Lower lobe of right lung (tissue), 2 donors: ENCODE measurements at places on chromosomes 3 and 15. TPM values are rescaled to one million over a fixed set of nuclear protein-coding genes. Genes with fewer than 3 reads are reported as not detected.
A peak's percentile ranks its signal among the peaks of the same experiment; 100 is the strongest.

Gene ASB14
- 0.50 TPM for total RNA-seq

- no peak for DNase-seq
- H3K27me3 ChIP-seq = peaks cover 8% of the 10 kb centered on the region
- no peak overlapping the region for H3K27ac ChIP-seq
- H3K36me3 ChIP-seq = no peaks in the 10 kb centered on the region
- H3K4me1 ChIP-seq = peaks cover 22% of the 10 kb centered on the region
These were observed 12.6 kb upstream of the ADPGK start for GRCh38 chr15:72796210-72796514.

- no peaks in the 10 kb centered on the region for H3K36me3 ChIP-seq
- no peak overlapping the region for H3K27ac ChIP-seq
- DNase-seq = no peak
- no peaks in the 10 kb centered on the region for H3K27me3 ChIP-seq
- no peaks in the 10 kb centered on the region for H3K4me1 ChIP-seq
These were observed 109.7 kb downstream of the UBE2E2 start for GRCh38 chr3:23312866-23313265.

Gene CSPG4
- 15.0 TPM for total RNA-seq

- no peaks in the 10 kb centered on the region for H3K4me1 ChIP-seq
- H3K27me3 ChIP-seq = no peaks in the 10 kb centered on the region
- H3K4me3 ChIP-seq = no peak overlapping the region
- no peak overlapping the region for H3K27ac ChIP-seq
- no peaks in the 10 kb centered on the region for H3K36me3 ChIP-seq
These were observed 38.3 kb downstream of the FAM43A start for GRCh38 chr3:194723846-194724618.

Gene LMOD3
- total RNA-seq = 0.12 TPM

DNA sequence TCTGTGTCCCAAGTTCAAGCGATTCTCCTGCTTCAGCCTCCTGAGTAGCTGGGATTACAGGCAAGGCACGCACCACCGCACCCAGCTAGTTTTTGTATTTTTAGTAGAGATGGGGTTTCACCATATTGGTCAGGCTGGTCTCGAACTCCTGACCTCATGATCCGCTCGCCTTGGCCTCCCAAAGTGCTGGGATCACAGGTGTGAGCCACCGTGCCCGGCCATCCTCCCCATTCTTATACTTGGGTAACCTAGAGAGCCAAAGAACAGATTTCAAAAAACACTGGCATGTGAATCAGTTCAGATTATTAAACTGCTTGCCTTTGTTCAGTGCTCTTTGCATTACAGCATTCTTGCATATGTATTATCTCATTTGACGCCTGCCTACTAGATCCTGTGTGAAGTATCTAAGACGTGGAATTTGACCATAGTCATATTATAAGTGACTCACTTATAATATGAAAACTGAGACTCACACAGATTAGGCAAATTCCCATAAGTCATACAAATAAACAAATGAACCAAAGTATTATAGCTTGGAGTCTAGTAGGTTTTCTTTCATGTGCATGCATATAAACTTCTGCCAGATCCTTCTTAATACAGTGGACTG, 123.5 kb downstream of the UNC13C start:
- H3K27me3 ChIP-seq = no peaks in the 10 kb centered on the region
- no peak overlapping the region for H3K27ac ChIP-seq
- H3K36me3 ChIP-seq = no peaks in the 10 kb centered on the region
- no peak for DNase-seq
- no peaks in the 10 kb centered on the region for H3K4me1 ChIP-seq

- no peaks in the 10 kb centered on the region for H3K36me3 ChIP-seq
- H3K4me3 ChIP-seq = no peak overlapping the region
- no peak for DNase-seq
These were observed 11.7 kb upstream of the WNT7A start for GRCh38 chr3:13891492-13892073.

- peaks cover 49% of the 10 kb centered on the region for H3K27me3 ChIP-seq
- H3K27ac ChIP-seq = no peak within 1 kb of the TSS
- H3K4me3 ChIP-seq = peak within 1 kb of the TSS; percentile 57
- peaks cover 16% of the 10 kb centered on the region for H3K4me1 ChIP-seq
- no peak for DNase-seq
These were observed at the start of gene SLC6A20 for GRCh38 chr3:45795882-45796765. TSS of gene SLC6A20 (minus strand) at chr3:45796536. CDS start at chr3:45796419, 117 bp downstream.

DNA sequence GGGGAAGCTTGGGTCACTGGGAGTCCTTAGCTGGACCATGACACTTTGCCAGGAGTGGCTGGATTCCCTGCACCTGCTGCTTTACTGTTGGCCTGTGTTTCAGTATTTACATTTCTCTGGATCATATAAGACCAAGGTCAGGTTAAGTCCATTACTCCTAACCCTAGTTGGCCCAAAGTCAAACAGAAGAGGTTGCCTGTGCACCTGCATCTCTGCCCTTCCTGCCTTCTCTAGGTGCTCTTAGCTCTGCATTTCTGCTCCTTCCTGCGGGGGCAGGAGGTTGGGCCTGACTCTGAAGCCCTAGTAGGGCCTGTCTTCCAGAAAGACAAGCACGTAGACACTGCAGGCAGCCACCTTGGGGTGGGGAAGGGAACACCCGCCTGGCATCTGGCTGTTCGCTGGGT, 124.3 kb downstream of the RPLP1 start:
- DNase-seq = no peak
- H3K36me3 ChIP-seq = no peaks in the 10 kb centered on the region
- no peaks in the 10 kb centered on the region for H3K4me1 ChIP-seq
- H3K27ac ChIP-seq = no peak overlapping the region

Gene ZNF710
- total RNA-seq = 50.7 TPM

GRCh38 chr15:94441760-94442159, 210.4 kb downstream of the MCTP2 start:
- no peaks in the 10 kb centered on the region for H3K36me3 ChIP-seq
- DNase-seq = no peak
- no peak overlapping the region for H3K4me3 ChIP-seq
- no peaks in the 10 kb centered on the region for H3K27me3 ChIP-seq
- H3K27ac ChIP-seq = no peak overlapping the region
- H3K4me1 ChIP-seq = no peaks in the 10 kb centered on the region

DNA sequence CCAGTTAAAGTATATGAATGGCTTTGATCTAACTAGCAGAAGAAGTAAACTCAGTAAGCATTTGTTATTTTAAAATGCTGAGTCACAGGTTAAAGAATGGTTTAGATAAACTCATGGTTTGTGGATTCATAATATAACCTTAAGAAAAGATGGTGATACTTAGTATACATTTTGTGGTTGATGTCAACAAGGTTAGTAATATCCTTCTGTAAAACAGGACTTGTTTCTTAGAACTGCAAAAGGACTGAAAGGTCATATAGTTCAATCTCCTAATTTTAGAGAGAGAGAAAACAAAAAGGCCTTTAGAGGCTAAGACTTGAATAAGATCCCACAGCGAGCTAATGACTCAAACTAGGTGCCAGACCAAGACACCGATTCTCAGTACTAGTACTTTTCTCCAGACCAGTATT, 50.0 kb downstream of the STRIT1 start:
- no peak overlapping the region for H3K4me3 ChIP-seq
- H3K27me3 ChIP-seq = no peaks in the 10 kb centered on the region
- no peak for DNase-seq
- no peak overlapping the region for H3K27ac ChIP-seq
- H3K4me1 ChIP-seq = no peaks in the 10 kb centered on the region

Gene SPATA12
- 0.15 TPM for total RNA-seq

DNA sequence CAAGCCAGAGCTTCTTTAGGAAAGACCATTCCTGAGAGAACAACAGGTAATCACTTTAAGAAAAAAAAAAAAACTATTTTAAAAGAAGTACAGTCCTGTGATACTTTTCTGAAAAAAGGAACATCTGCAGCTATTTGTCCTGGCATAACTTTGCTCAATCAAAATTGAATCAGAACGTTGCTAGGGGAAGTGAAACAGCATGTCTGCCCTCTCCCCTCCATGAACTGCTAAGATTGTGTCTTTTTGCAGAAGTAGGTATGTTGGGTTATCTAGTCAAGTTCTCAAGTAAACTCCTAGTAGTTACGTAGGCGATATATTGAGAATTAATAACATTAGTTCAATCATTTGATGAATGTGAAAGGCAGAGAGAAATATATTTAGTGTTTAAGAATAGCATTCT, 1013.3 kb downstream of the TUSC7 start:
- no peaks in the 10 kb centered on the region for H3K27me3 ChIP-seq
- no peak overlapping the region for H3K4me3 ChIP-seq
- no peaks in the 10 kb centered on the region for H3K4me1 ChIP-seq
- H3K27ac ChIP-seq = peak overlapping the region; percentile 51

Gene LMAN1L
- not detected for total RNA-seq

GRCh38 chr3:150830094-150830681, 67.2 kb upstream of the SIAH2 start:
- no peaks in the 10 kb centered on the region for H3K36me3 ChIP-seq
- peaks cover 4% of the 10 kb centered on the region for H3K27me3 ChIP-seq
- no peak overlapping the region for H3K27ac ChIP-seq
- H3K4me1 ChIP-seq = no peaks in the 10 kb centered on the region
- no peak overlapping the region for H3K4me3 ChIP-seq

Gene HTR3E
- total RNA-seq = not detected

Gene CCK
- not detected for total RNA-seq

DNA sequence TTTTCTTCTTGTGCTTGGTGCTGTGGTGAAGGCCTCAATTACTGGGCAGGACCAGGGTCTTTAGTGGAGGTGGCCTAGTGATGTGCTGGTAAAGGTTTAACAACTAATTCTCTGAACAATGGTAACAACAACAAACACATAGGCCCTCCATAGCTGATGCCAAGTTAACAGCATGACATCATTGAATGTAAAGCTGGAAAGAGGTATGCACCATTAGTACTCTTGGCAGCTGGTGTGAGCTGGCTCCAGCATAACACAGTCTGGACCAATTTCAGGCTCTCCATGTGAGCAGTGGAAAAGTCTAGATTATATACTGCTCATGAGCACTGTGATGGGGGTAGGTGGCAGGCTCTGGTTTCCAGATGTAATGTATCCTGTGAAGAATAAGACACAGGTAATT, 61.8 kb downstream of the SLC7A14 start:
- no peak overlapping the region for H3K4me3 ChIP-seq
- H3K27me3 ChIP-seq = no peaks in the 10 kb centered on the region
- H3K27ac ChIP-seq = no peak overlapping the region
- no peaks in the 10 kb centered on the region for H3K4me1 ChIP-seq

GRCh38 chr3:4351872-4352271, 48.7 kb downstream of the SETMAR start:
- DNase-seq = no peak
- no peak overlapping the region for H3K4me3 ChIP-seq
- H3K27ac ChIP-seq = peak overlapping the region; percentile 72
- no peaks in the 10 kb centered on the region for H3K36me3 ChIP-seq
- H3K4me1 ChIP-seq = peaks cover 28% of the 10 kb centered on the region

Gene GREM1
- 3.1 TPM for total RNA-seq

Gene DUOX1
- total RNA-seq = 317 TPM

Gene TNNC1
- 44.0 TPM for total RNA-seq

DNA sequence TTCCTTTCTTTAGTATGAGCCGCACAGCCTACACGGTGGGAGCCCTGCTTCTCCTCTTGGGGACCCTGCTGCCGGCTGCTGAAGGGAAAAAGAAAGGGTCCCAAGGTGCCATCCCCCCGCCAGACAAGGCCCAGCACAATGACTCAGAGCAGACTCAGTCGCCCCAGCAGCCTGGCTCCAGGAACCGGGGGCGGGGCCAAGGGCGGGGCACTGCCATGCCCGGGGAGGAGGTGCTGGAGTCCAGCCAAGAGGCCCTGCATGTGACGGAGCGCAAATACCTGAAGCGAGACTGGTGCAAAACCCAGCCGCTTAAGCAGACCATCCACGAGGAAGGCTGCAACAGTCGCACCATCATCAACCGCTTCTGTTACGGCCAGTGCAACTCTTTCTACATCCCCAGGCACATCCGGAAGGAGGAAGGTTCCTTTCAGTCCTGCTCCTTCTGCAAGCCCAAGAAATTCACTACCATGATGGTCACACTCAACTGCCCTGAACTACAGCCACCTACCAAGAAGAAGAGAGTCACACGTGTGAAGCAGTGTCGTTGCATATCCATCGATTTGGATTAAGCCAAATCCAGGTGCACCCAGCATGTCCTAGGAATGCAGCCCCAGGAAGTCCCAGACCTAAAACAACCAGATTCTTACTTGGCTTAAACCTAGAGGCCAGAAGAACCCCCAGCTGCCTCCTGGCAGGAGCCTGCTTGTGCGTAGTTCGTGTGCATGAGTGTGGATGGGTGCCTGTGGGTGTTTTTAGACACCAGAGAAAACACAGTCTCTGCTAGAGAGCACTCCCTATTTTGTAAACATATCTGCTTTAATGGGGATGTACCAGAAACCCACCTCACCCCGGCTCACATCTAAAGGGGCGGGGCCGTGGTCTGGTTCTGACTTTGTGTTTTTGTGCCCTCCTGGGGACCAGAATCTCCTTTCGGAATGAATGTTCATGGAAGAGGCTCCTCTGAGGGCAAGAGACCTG, 13.2 kb downstream of the GREM1 start:
- no peaks in the 10 kb centered on the region for H3K36me3 ChIP-seq
- no peak overlapping the region for H3K27ac ChIP-seq
- H3K27me3 ChIP-seq = no peaks in the 10 kb centered on the region
- peak; percentile 85 for DNase-seq
- H3K4me3 ChIP-seq = no peak overlapping the region

GRCh38 chr3:20320489-20320888, 134.5 kb upstream of the SGO1 start:
- H3K36me3 ChIP-seq = no peaks in the 10 kb centered on the region
- no peaks in the 10 kb centered on the region for H3K4me1 ChIP-seq
- no peak for DNase-seq
- no peaks in the 10 kb centered on the region for H3K27me3 ChIP-seq
- H3K4me3 ChIP-seq = no peak overlapping the region

DNA sequence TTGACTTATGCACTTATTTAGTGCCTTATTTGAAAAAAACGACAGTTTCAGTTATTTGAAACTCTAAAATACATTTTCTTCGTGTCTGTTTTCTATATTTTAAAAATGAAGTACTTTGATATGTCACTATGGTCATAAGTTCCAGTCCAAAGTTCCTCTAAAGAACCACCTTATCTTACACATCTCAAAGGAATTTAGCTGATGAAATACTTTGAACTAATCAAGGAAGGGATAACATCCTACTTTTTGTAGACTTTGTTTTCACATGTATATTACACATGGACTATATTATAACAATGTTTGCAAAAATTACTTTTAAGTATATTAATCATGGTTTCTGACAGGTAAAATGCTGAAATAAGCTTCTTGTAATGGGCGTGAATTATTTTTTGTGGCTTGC, 265.8 kb upstream of the ZNF717 start:
- no peak overlapping the region for H3K27ac ChIP-seq
- no peaks in the 10 kb centered on the region for H3K36me3 ChIP-seq
- H3K27me3 ChIP-seq = no peaks in the 10 kb centered on the region
- no peak overlapping the region for H3K4me3 ChIP-seq

- H3K4me1 ChIP-seq = no peaks in the 10 kb centered on the region
- H3K27ac ChIP-seq = no peak overlapping the region
- H3K4me3 ChIP-seq = no peak overlapping the region
- DNase-seq = no peak
- H3K27me3 ChIP-seq = no peaks in the 10 kb centered on the region
These were observed 68.8 kb downstream of the AQR start for GRCh38 chr15:34900748-34901147.

GRCh38 chr3:34109021-34109420, 310.6 kb downstream of the PDCD6IP start:
- no peaks in the 10 kb centered on the region for H3K27me3 ChIP-seq
- no peaks in the 10 kb centered on the region for H3K36me3 ChIP-seq
- H3K4me1 ChIP-seq = no peaks in the 10 kb centered on the region
- no peak for DNase-seq
